ENCODE measurements at places on chromosomes 6 and 20. TPM values are rescaled to one million over a fixed set of nuclear protein-coding genes. Genes with fewer than 3 reads are reported as not detected.

DNA sequence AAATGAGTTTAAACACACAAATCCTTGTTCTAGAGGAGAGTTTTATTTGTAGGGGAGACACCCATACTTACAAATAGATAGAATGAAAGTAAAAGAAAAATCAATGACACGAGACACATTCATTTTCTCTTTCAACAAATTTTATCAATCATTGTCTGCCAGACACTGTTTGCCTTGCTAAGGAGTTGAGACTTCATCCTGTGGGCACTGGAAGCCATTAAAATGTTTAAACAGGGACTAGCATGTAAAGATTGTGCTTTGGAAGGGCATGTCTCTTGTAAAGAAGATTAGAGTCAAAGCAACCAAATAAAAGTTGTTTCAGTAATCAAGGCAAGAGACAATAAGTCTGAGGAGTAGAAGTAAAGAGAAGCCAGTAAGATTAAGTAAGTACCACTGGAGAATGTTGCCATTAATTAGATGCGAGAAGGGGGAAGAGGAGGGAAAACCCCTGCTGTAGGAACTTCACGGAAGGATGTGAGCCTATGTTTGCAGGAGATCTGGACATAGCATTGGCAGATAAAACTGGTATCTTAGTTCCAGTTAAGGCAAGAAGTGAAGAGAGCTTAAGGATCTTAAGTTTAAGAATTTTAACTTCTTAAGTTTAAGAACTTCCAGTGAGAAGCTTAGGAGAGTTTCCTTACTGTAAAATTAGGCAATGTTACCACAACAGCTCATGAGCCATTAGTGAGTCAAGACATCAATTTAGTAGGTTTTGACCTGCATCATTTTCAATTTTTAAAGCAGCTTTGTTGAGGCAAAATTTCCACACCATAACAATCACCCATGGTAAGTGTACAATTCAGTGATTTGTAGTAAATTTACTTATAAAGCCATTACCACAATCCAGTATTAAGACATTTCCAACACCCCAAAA is 117.0 kb upstream of the UST start:
- H3K4me1 ChIP-seq = no peaks in the 10 kb centered on the region
- DNase-seq = no peak
- H3K27ac ChIP-seq = no peak overlapping the region
- no peaks in the 10 kb centered on the region for H3K36me3 ChIP-seq

Gene HSP90AB1
- total RNA-seq = 1,163 TPM

Gene GLP1R
- not detected for total RNA-seq

DNA sequence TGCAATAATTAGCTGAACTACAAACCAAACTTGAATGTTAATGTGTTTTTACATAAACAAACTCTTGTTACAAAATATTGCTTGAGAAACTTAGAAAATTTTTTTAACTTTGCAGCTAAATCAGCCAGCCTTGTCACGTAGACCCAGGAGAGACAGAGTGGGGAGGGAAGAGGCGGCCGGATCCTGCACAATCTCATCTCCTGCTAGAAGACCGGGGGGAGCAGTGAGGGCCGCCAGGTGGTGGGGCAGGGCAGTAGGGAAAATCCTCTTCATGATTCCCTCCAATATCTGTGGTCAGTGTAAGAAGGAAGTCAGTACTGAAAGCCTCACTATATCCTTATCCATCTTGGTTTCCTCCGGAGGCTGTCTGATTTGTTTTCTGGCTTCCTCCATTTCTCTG is 193.3 kb downstream of the PACRG start:
- no peak overlapping the region for H3K27ac ChIP-seq
- DNase-seq = no peak
- no peaks in the 10 kb centered on the region for H3K27me3 ChIP-seq
- H3K4me1 ChIP-seq = no peaks in the 10 kb centered on the region

GRCh38 chr6:69936674-69937363 is 70.5 kb downstream of the COL19A1 start:
- no peak overlapping the region for H3K27ac ChIP-seq
- no peak for DNase-seq
- no peaks in the 10 kb centered on the region for H3K4me1 ChIP-seq
- no peaks in the 10 kb centered on the region for H3K27me3 ChIP-seq
- H3K4me3 ChIP-seq = no peak overlapping the region

DNA sequence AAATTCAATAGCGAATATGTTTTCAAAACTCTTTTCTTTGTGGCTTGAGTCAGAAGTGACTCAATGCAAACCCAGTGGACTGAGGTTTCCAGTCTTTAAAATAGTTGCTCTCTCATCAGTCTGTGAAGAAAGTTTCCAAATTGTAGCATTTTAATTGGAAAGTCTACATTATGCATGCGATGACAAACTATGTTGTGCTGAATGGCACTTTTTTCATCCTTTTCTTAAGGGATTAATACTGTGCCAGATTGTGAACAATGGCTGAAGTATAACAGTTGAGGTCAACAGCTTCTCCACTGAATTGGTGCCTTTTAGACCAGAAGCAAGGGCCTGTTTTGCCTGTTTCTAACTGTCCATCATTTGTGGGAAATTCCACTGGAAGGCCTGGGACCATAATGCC is 377.1 kb downstream of the BTBD9 start:
- DNase-seq = no peak
- H3K27me3 ChIP-seq = no peaks in the 10 kb centered on the region
- H3K36me3 ChIP-seq = no peaks in the 10 kb centered on the region
- H3K4me1 ChIP-seq = no peaks in the 10 kb centered on the region

DNA sequence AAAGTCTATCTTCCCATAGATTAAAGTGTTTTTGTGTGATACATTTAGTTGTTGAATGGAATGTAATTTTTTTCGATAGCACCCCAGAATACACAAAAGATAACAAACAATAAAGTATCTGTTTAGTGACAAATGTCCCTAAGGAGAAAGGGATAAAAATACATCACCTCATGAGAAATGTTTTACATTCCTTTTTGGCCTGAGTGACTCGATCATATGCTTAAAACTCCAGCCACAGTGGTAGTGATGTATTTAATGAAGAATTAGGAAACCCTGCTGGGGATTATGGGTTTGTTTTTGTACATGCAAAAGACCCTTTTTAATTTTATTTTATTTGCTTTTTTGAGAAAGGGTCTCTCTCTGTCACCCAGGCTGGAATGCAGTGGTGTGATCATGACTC is 4.3 kb upstream of the SGK1 start:
- no peaks in the 10 kb centered on the region for H3K36me3 ChIP-seq
- H3K27ac ChIP-seq = no peak overlapping the region
- H3K4me1 ChIP-seq = no peaks in the 10 kb centered on the region

Gene BPIFB1
- 0.20 TPM for total RNA-seq

GRCh38 chr6:163620670-163621330 is 206.3 kb downstream of the QKI start:
- H3K4me1 ChIP-seq = no peaks in the 10 kb centered on the region
- DNase-seq = no peak
- H3K27me3 ChIP-seq = no peaks in the 10 kb centered on the region

- no peaks in the 10 kb centered on the region for H3K4me1 ChIP-seq
- no peak overlapping the region for H3K27ac ChIP-seq
- no peak for DNase-seq
- no peak overlapping the region for H3K4me3 ChIP-seq
- no peaks in the 10 kb centered on the region for H3K27me3 ChIP-seq
Measured at GRCh38 chr6:167487749-167488664, 163.1 kb downstream of the TTLL2 start.

Gene TFAP2A
- total RNA-seq = 0.99 TPM

GRCh38 chr6:105786890-105787655 is 299.1 kb upstream of the PRDM1 start:
- H3K4me1 ChIP-seq = no peaks in the 10 kb centered on the region
- H3K4me3 ChIP-seq = no peak overlapping the region
- no peaks in the 10 kb centered on the region for H3K27me3 ChIP-seq

GRCh38 chr20:43993560-43993959 is 78.9 kb downstream of the TOX2 start:
- no peak overlapping the region for H3K4me3 ChIP-seq
- no peaks in the 10 kb centered on the region for H3K27me3 ChIP-seq
- H3K36me3 ChIP-seq = no peaks in the 10 kb centered on the region

Gene PRR18
- total RNA-seq = not detected

DNA sequence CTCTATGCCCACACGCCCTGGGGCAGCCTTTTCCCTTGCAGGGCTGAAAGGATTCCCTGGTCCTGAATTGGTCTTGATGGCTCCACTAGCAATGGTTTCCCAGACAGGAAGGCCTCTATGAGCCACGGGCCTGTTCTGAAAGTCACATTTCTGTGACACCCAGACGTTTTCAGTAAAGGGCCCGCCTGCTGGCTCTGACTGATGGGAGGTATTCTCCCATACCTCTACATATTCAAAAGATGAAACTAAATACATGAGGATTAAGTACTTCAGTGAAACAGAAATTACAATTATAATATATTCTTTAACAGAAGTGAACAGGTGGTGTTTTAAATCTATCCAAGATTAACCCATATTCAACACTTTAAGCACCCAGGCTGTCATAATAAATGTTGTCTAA is 629.8 kb downstream of the CDH26 start:
- H3K27me3 ChIP-seq = no peaks in the 10 kb centered on the region
- H3K4me1 ChIP-seq = no peaks in the 10 kb centered on the region
- H3K36me3 ChIP-seq = no peaks in the 10 kb centered on the region
- DNase-seq = no peak

- H3K27ac ChIP-seq = no peak overlapping the region
- no peaks in the 10 kb centered on the region for H3K4me1 ChIP-seq
- no peaks in the 10 kb centered on the region for H3K36me3 ChIP-seq
- H3K4me3 ChIP-seq = no peak overlapping the region
- no peak for DNase-seq
- no peaks in the 10 kb centered on the region for H3K27me3 ChIP-seq
Measured at GRCh38 chr6:46452312-46452917, 38.8 kb downstream of the RCAN2 start.

- no peaks in the 10 kb centered on the region for H3K4me1 ChIP-seq
- H3K36me3 ChIP-seq = peaks cover 40% of the 10 kb centered on the region
- DNase-seq = no peak
- H3K27ac ChIP-seq = no peak overlapping the region
- no peak overlapping the region for H3K4me3 ChIP-seq
Measured at GRCh38 chr6:160076009-160076408, 45.6 kb upstream of the SLC22A1 start.

DNA sequence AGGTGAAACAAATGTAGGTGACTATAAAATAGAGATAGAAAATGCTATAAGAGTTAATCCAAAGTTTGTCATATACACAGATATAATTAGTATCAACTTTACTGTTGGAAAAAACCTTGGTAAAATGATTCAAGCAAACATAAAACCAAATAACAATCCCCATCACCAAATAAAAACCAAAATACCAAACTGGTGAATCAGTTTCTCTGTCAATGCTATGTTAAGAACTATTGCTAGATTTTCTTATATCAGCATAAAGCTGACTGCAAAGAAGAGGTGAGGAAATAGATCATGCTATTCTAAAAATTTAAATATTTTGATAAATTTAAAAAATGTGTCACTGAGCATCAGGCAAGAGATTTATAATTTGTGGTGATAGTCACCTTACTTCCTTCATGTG is 658.4 kb downstream of the PHF3 start:
- H3K4me1 ChIP-seq = no peaks in the 10 kb centered on the region
- no peak overlapping the region for H3K4me3 ChIP-seq
- no peak for DNase-seq
- no peaks in the 10 kb centered on the region for H3K36me3 ChIP-seq
- H3K27me3 ChIP-seq = no peaks in the 10 kb centered on the region

DNA sequence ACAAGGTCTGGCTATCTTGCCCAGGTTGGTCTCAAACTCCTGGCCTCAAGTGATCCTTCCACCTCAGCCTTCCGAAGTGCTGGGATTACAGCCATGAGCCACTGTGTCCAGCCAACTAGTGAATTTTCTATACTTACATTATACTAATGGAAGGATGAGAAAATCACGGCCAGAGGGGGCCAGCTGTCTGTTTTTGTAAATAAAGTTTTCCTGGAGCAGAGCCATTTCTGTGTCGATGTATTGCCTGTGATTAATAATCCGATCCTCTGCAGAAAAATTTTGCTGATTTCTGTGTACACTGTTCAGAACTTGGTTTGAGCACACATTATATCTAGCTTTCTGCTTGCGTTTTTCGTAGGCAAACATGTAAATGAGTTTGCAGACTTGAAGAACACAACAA is 28.8 kb downstream of the PTPRT start:
- no peaks in the 10 kb centered on the region for H3K27me3 ChIP-seq
- no peak overlapping the region for H3K27ac ChIP-seq
- no peaks in the 10 kb centered on the region for H3K36me3 ChIP-seq
- H3K4me1 ChIP-seq = no peaks in the 10 kb centered on the region
- H3K4me3 ChIP-seq = no peak overlapping the region
- DNase-seq = no peak

DNA sequence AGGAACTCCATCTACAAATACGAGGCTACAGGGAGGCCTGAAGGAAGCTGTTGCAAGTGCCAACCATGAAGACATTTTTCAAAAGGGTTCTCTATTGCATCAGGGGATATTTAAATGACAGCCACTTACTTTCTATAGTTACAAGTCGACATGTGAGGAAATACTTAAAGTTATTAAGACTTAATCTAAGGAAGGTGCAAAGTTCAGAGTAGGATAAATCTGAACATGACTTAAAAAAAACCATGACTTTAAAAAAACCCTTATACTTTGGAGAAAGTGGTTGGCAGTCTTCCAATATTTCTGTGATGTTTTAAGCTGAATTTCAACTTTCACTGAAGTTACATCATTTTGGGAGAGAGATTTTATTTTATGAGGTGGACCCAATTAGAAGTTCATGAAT is 56.3 kb upstream of the EMILIN3 start:
- no peak overlapping the region for H3K27ac ChIP-seq
- no peaks in the 10 kb centered on the region for H3K27me3 ChIP-seq
- H3K4me1 ChIP-seq = no peaks in the 10 kb centered on the region
- peaks cover 13% of the 10 kb centered on the region for H3K36me3 ChIP-seq
- no peak for DNase-seq

DNA sequence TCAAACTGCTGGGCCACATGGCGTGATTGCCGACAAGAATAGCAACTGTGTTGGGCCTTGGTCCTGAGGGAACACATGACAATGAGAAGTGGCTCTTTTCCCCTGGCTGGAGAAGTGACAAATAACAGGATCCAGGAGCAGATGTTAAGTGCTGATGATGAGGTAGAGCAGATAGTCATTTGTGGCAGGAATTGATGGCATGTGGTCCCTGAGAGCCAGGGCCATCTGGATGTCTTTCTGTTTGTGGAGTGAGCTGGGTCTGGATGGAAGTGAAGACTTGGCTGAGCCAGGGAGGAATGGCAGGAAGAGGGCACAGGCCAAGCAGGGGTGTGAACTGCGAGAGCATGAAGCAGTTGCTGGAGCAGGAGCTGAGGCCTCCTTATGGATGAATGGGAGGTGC is 67.8 kb downstream of the SCAND1 start:
- no peaks in the 10 kb centered on the region for H3K36me3 ChIP-seq
- no peaks in the 10 kb centered on the region for H3K4me1 ChIP-seq
- no peaks in the 10 kb centered on the region for H3K27me3 ChIP-seq
